ENCODE measurements at places on chromosomes 2 and 18. TPM values are rescaled to one million over a fixed set of nuclear protein-coding genes. Genes with fewer than 3 reads are reported as not detected.

DNA sequence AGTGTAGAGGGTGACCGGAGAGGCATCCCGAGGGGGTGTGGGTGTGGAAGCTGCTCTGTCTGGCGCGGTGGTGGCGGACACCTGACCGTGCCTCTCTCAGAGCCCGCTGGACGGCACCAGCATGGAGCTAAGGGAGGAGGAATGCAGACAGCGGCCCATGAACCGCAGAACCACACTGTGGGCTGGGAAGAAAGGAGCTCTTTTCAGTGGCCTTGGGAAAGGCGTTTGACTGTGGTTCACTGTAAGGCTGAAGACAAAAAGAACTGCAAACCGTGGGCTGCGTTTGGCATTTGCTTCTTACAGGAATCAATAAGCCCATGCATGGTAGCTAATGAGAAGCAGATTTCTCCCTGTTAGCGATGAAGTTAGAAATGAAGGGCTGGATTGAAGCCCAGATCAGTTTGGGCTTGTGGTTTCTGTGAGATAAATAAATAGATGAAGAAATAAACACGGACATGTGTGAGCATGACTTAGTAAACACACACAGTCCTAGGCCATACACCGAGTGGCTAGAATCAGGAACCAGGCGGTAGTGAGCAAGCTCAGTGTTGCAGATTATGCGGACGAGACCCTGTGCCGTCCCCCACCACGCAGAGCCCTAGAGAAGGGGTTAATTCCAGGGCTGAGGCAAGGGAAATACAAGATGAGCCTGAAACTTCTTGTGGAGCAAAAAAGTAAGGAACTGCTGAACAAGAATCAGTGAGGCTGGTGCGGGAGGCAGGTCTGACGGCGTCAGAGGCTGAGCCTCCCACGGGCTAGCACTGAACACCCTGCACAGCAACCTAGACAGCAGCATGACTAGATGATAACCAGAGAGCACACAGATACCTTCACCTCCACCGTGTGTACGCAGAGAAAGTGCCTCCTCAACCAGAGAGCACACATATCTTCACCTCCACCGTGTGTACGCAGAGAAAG is 29.3 kb upstream of the NFATC1 start:
- peaks cover 19% of the 10 kb centered on the region for H3K4me1 ChIP-seq
- H3K27me3 ChIP-seq: no peaks in the 10 kb centered on the region
- peaks cover 13% of the 10 kb centered on the region for H3K36me3 ChIP-seq
- no peak for DNase-seq
- H3K4me3 ChIP-seq: no peak overlapping the region
- H3K27ac ChIP-seq: no peak overlapping the region

DNA sequence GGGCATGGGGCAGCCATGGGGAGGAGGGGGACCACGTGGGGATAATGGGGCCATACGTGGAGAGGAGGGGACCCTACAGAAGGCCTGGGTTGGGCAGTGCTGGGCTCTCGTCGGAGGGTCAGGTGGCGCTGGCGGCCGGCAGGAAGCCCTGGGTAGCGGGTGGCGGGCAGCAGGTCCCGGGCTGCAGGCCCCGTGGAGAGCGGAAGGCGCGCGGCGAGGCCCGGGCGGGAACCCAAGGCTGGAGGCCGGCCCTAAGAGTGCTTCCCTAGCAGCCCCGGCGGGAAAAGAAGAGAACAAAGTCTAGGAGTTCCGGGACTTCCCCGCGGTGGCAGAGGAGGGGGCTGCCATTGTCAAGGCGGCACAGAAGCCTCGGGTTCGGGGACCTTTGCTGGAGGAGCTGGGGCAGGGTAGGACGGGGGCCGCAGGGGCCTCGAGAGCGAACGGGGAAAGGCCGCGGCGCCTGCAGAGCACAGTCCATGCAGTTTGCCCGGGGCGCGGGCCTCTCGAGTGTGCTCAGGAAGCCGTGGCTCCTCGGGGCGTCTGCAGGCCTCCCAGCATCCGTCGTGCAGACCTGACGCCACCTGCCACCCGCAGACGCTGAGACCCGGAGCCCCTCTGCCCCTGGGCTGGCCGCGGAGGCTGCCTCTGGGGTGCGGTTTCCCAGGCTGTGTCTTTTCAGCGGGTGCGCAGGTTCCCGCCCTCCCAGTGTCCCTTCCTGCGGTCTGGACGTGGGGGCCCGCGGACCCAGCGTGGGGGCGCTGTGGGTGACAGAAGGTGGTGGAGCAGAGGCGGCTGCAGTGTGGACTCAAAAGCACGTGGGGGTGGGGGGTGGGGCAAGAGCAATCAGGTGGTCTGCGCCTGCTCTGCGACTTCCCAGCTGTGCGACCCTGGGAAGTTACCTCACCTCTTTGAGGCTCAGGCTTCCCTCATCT is 19.4 kb upstream of the NCL start:
- peak overlapping the region; percentile 91 for H3K27ac ChIP-seq
- H3K4me1 ChIP-seq: peaks cover 12% of the 10 kb centered on the region
- no peaks in the 10 kb centered on the region for H3K36me3 ChIP-seq

DNA sequence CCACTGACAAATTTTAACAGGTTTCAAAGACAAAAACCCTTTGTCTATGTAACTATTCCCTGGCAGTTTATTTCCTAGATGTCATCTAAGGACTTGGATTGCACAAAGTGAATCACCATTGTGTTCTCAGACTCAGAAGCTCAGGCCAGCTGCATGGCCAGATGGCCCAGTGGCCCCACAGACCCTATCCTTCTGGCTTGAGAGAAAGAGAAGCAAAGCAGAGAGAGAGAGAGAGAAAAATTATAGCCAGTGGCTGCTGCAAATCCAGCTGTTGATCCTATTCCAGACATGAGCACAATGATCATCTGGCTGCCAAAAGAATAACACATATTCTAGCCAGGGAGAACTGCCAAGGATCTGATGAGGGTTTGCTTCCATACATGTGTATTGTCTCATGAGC is 25.8 kb downstream of the CTLA4 start:
- no peaks in the 10 kb centered on the region for H3K27me3 ChIP-seq
- no peak overlapping the region for H3K4me3 ChIP-seq
- H3K4me1 ChIP-seq: peaks cover 34% of the 10 kb centered on the region
- H3K27ac ChIP-seq: no peak overlapping the region

DNA sequence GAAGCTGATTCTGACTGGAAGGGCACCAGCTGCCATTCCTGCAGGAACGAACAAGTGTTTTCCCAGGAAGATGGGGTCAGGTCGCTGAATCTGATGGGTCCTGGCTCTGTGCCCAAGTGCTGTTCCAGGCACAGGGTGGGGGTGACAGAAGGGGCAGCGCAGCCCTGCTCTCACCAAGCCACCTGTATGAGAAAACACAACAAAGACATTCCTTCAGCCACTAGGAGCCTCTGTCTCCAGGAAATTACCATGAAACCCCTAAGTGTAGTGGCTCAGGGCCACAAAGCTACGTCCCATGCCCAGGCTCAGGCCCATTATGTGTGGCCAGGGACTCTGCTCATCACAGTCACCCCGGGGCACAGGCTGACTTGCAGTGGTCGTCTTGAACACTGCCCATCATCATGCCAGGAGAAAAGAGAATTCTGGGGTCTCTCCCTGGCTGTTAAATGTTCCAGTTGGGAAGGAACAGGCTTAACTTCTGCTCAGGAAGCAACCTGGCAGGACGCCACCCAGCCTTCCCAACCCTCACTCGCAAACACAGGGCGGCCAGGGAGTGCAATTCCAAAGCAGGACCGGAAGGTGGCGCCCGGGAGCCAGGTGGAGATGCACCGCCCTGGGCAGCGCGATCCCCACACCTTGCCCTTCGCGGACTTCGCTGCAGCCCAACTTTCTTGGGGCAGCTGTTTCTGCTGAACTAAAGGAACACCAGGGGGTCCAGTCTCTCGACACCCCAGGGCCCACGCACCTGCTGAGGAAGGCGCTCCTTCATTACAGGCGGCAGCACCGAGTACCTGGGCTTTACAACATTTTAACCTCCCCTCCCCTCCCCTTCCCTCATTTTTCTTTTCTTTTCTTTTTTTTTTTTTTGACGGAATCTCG is 11.0 kb upstream of the SFTPB start:
- H3K27ac ChIP-seq: no peak overlapping the region
- peaks cover 19% of the 10 kb centered on the region for H3K4me1 ChIP-seq
- peak; percentile 89 for DNase-seq
- peaks cover 12% of the 10 kb centered on the region for H3K27me3 ChIP-seq

DNA sequence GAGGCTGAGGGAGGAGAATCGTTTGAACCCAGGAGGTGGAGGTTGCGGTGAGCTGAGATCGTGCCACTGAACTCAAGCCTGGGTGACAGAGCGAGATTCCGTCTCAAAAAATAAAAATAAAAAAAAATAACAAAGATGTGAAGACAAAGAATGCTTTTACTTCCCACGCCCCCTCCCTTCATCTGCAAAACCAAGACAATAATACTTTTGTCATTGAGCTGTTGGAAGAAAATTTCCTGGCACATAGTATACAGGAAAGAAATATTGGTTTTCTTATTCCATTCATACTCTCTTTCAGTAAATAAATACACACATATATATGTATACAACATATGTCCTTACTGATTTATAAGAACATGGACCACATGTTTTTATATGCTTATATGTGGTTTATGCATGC is 12.2 kb downstream of the GREB1 start:
- H3K4me1 ChIP-seq: no peaks in the 10 kb centered on the region
- no peaks in the 10 kb centered on the region for H3K36me3 ChIP-seq
- H3K27me3 ChIP-seq: peaks cover 4% of the 10 kb centered on the region
- no peak for DNase-seq
- no peak overlapping the region for H3K4me3 ChIP-seq
- no peak overlapping the region for H3K27ac ChIP-seq

The ICOS gene
- total RNA-seq: 32.0 TPM

GRCh38 chr2:229611360-229611759 is 103.0 kb downstream of the DNER start:
- H3K36me3 ChIP-seq: no peaks in the 10 kb centered on the region
- no peak overlapping the region for H3K4me3 ChIP-seq
- H3K27ac ChIP-seq: no peak overlapping the region

DNA sequence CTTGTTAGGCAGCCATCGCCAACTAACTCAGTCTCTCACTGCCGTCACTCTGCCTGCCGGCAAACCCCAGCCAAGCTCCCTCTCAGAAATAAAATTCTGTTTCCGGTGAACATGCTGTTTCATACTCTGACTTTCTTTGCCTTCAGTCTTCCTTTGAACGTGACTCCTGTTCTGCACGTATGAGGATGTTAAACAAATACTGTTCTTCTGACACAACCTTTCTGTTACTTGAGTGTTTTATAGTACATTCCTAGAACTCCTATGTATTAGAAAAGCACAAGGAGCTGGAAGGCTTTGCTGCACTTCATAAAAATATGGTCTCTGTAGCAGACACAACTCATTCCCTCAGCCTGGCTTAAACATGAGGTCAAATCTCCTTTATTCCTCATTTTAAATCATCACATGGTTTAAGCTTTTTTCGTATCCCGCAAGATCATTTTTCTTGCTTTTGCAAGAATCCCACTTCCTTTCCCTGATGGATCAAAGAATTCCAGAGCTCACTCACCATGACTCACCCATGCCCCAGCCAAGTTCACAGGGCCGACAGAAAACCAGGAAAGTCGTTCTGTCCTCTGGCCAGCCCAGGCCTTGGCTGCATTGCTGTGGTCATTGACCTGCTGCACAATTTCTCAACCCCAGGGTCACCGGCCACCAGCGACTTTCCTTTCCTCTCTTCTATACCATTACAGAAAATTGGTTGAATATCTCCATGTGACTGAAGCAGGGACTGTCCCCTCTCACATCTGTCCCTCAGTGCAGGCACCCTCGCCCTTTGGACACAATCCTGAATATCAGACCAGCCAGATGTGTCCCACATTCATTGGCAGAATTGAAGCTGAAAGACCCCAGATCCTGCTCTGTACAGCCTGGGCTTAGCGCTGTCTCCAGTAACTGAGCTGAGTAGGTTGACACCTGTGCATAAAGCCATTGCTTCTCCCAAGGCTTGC is 183.1 kb upstream of the ARL4C start:
- no peaks in the 10 kb centered on the region for H3K36me3 ChIP-seq
- no peak overlapping the region for H3K27ac ChIP-seq
- H3K4me1 ChIP-seq: no peaks in the 10 kb centered on the region
- H3K27me3 ChIP-seq: peaks cover 7% of the 10 kb centered on the region
- DNase-seq: no peak

The CNRIP1 gene
- total RNA-seq: not detected

The SUPT7L gene
- total RNA-seq: 43.4 TPM

The GCG gene
- not detected for total RNA-seq

DNA sequence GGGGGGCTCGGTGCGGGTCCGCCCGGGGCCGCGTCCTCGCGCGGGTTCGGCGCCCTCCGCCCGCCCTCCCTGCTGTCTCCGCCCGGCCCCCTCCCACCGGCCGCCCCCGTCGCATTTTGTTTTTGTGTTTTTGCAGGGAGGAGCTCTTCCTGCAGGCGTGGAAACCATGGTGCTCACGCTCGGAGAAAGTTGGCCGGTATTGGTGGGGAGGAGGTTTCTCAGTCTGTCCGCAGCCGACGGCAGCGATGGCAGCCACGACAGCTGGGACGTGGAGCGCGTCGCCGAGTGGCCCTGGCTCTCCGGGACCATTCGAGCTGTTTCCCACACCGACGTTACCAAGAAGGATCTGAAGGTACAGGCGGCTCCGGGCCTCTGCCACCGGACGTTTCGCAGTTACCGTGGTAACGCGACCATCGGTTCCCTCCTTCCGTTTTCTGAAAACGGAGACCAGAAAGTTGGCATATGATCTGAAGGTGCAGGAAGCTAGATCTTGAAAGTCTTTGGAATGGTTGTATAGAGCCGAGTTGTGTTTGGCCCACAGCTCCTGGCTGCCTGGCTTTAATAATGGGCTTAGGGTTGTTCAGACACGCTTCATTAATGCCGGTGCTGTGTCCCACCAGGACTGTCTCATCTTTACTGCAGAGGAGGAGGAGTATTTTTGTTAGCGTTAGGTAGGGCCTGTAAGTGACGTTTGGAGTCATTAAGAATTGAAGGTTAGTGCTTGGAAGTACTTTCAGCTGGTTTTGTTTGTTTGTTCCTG is 891 bp downstream of the KDM3A start:
- H3K27me3 ChIP-seq: no peaks in the 10 kb centered on the region
- DNase-seq: peak; percentile 68
- peaks cover 36% of the 10 kb centered on the region for H3K4me1 ChIP-seq
- H3K36me3 ChIP-seq: peaks cover 41% of the 10 kb centered on the region

The UGT1A1 gene
- total RNA-seq: not detected

The CHCHD5 gene
- 35.2 TPM for total RNA-seq

The ANKRD23 gene
- 17.8 TPM for total RNA-seq

DNA sequence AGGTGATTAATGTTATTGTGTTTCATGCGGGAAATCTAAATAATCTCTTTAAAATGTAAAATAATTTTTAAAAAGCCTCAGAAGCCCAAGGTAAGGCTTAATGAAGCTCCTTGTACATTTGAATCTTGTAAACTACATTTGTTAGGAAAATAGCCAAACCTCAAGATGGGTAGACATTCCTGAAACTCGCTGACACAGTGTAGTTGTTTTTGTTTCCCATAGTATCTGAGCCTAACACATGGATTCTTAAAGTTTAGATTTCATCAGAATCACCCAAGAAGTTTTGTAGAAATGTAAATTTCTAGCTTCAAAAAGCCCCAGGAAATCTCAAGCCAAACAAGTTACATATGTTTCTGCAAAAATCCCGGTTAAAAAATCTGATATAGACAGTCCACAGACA is 1221.1 kb upstream of the ACVR2A start:
- H3K27me3 ChIP-seq: no peaks in the 10 kb centered on the region
- DNase-seq: no peak
- H3K36me3 ChIP-seq: no peaks in the 10 kb centered on the region
- H3K4me3 ChIP-seq: no peak overlapping the region
